Stimulated activated CD8-positive, alpha-beta memory T cell treated with anti-CD3 and anti-CD28 coated beads, Interleukin-4, amount 100 ng/mL, for 4 hours (primary cell): ENCODE measurements at places on chromosomes 5 and 9.

- no peak for DNase-seq
These were observed 372.1 kb downstream of the NTRK2 start for GRCh38 chr9:85041466-85042137.

GRCh38 chr9:84436386-84437109 lies 96.0 kb upstream of the SLC28A3 start:
- DNase-seq, result no peak

GRCh38 chr5:90359073-90359920 lies 50.3 kb downstream of the CETN3 start:
- no peak for DNase-seq

GRCh38 chr5:132270335-132270665 lies 12.8 kb downstream of the PDLIM4 start:
- DNase-seq, result no peak

GRCh38 chr5:149126906-149127305 lies 14.4 kb upstream of the ABLIM3 start:
- DNase-seq, result no peak

DNA sequence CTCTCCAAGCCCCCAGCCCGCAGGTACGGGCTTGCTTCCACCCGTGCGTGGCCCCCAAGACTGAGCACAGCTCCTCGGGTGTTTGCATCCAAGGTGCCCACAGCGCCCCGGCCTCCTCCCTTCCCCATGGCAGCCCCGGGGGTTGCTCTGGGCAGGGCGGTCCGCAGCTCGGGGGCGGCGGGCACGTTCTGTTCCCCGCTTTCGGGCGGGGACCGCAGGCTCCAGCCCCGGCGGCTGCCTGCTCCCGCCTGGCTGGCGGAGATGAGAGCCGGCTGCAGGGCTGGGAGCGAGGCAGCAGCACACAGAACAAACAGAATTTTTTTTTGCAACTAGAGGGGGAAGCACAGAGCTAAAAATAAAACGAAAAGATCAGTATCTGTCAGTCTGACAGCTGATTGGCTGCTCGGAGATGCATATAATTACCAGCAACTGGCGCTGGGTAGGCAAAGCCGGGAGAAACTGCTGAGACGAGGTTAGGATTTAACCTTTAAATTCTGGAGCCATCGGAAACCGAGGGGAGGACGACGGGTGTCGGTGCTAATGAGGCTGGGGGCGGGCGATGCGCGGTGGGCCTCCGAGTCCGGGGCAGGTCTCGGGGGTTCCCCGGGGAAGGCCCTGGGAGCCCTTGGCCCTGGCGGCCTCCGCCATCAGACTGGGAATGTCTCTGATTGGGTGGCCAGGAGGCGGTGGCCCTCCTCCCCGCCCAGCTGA lies 142.7 kb upstream of the IER5L start:
- DNase-seq, result no peak

DNA sequence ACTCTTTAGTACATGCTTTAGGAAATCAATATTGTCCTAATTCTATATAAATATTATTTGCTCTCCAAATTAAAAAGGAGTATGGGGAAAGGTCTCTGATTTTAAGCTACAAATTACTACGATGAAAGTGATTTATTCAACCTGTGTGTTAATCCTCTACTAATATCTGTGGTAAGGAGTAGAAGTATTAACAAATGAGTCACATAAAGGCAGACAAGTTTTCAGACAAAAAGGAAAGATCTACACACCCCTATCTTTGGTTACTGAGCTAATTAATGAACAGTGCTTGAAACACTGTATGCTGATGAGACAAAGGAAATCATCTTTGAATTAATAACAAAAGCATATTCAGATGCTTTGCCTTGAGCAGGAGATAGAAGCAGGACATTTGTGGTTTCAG lies 15.9 kb downstream of the LOX start:
- DNase-seq, result no peak

GRCh38 chr5:160539431-160539830 lies 117.8 kb downstream of the PTTG1 start:
- DNase-seq, result no peak

- DNase-seq, result no peak
These were observed 6.5 kb downstream of the CREB3 start for GRCh38 chr9:35738924-35739323.

DNA sequence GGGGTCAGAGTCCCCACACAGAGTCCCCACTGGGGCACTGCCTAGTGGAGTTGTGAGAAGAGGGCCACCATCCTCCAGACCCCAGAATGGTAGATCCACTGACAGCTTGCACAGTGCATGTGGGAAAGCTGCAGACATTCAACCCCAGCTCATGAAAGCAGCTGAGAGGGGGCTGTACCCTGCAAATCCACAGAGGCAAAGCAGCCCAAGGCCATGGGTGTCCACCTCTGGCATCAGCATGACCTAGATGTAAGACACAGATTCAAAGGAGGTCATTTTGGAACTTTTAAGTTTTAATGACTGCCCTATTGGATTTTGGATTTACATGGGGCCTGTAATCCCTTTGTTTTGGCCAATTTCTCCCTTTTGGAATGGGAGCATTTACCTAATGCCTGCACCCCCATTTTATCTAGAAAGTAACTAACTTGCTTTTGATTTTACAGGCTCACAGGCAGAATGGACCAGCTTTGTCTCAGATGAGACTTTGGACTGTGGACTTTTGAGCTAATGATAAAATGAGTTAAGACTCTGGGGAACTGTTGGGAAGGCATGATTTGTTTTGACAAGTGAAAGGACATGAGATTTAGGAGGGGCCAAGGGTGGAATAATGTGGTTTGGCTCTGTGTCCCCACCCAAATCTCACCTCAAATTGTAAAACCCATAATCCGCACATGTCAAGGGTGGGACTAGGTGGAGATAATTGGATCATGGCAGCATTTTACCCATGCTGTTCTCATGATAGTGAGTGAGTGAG lies 56.3 kb upstream of the ITGA1 start:
- no peak for DNase-seq

DNA sequence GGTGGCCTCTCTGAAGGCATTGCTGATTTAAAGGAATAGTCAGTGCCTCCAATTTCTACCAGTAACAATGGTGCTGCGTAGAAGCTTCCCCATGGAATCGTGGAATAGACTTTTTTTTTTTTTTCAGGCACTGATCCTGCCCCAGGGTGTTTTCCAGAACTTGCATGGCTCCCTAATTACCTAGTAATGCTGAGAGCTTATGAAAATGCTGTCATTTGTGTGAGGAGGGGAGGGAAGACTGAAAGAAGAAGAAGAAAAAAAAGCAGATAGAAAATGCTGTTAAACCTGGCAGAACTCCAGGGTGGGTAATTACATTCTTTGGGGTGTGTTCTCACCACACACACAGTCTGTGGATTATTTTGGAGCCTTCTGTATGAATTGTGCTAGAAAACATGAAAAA lies 4.8 kb upstream of the GRIA1 start:
- no peak for DNase-seq
